Activated T-helper 1 cell treated with anti-CD3 and anti-CD28 coated beads, Interleukin-2, amount 50 U/mL, for 16 hours (primary cell): ENCODE measurements at places on chromosomes 12 and 14.

- DNase-seq, result no peak
These were observed 6.6 kb downstream of the GPR84 start for GRCh38 chr12:54357506-54358190.

DNA sequence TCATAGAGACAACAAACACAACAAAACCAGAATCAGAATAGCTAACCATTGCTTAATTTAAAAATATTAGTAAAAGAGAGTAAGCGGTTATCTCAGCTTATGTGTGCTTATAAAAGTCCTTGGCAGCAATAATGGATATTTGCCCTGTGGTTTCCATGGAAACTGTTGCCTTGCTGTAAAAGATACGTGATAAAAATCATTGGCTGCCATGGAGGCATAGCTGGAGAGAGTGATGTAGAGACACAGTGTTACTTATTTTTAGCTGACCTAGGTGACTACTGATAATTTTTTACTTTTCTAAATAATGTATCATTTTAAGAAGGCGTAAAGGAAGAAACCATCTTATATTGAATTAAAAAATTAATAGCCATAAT is 92.9 kb downstream of the ERC1 start:
- no peak for DNase-seq

DNA sequence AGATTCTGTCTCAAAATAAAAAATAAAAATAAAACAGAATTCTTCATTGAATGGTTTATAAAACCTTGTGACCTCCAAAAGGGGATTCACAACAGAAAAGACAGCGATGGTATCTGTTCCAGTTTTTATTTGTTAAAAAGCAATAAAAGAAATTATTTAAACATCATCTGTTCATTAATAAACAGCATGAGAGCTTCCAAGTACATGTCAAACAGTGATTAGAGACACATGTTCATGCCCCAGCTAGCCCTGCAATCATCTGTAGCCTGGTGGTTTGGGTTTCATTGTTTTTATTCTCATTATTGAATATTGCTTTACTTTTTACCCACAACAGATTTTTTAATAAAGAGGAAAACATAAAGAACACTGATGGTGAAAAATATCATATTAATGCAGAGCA is 173.3 kb downstream of the ANO2 start:
- DNase-seq, result no peak

GRCh38 chr14:63474111-63474510 is 69.1 kb downstream of the PPP2R5E start:
- DNase-seq, result no peak

DNA sequence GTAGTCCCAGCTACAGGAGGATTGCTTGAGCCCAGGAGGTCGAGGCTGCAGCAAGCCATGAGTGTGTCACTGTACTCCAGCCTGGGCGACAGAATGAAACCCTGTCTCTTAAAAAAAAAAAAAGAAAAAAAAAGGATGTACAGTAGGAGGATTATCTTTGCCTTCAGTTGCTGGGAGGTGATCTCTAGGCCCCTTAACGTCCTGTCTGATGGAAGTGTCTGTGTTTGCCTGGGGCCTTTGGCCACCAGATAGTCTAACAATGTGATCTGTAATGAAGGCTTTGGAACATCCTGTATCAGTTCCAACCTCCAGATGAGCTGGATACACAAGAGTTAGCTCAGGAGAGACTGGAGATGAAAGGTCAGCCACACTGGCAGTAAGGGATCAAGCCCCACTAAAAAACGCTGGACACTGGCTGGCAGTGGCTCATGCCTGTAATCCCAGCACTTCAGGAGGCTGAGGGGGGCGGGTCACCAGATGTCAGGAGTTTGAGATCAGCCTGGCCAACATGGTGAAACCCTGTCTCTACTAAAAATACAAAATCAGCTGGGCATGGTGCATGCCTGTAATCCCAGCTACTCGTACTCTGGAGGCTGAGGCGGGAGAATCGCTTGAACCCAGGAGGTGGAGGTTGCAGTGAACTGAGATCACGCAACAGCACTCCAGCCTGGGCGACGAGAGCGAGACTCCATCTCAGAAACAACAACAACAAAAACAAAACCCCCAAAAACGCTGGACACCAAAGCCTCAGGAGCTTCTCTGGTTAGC is 19.0 kb upstream of the HNF1A start:
- DNase-seq, result no peak

GRCh38 chr12:33589576-33590114 is 150.0 kb upstream of the SYT10 start:
- no peak for DNase-seq

- no peak for DNase-seq
These were observed 24.1 kb downstream of the NUP37 start for GRCh38 chr12:102095677-102096263.

GRCh38 chr14:38053666-38054065 is 154.0 kb upstream of the SSTR1 start:
- no peak for DNase-seq

- DNase-seq, result no peak
These were observed at the start of gene KRT6C for GRCh38 chr12:52473768-52474167. KRT6C (minus strand) TSS chr12:52473805; CDS start chr12:52473737, 68 bp downstream.

DNA sequence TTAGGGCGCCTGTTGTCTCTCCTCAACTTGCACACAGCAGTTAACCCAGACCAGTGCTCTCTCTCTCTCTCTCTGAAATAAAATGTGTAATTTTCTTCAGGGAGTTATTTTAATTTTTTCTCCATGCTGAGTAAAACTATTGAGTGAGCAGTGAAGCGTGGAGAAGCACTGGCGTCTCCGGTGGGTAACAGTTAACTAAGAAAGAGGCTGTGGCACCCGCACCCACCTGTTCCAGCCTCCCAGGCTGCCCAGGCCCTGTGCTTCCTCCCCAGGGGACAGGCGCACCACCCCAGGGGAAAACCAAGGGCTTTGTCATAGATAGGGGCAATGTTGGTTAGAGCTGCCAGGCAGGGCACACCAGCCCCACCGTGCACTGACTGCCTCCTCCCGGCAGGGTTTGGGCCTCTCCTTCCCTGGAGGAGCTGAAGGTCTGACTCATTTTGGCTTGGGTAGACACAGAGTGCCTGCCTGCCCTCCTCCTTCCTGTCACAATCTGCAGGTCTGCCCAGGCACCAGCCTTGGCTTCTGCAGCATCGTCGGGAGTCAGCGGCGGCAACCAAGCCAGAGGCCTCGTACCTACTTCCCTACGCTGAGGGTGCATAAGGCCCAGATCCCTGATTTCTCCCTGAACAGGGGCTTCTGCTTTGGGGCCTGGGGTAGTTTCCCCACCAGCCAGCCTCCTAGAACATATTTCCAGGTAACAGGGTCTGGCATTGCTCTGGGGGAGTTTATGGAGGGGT is 3.9 kb downstream of the HOXC5 start:
- DNase-seq, result no peak

- no peak for DNase-seq
These were observed 21.1 kb downstream of the MOAP1 start for GRCh38 chr14:93163564-93163963.

DNA sequence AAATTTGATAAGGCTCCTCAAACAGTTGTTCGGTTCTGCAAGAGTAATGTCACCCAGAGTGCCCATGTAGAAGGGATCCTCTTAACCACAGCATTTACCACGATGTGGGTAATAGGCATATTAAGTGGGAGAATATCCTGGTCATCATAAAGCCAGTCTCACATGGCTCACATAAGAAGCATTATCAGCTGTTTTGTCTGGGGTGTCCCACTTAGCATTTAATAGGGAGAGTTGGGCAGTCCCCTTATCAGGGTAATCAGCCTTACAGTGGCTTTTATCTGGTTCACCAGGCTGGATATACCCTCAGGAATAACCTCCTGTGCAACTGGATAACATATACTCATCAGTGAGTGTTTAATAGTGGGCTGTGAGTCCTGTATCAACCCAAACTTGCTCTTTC is 12.9 kb upstream of the TMEM263 start:
- no peak for DNase-seq

DNA sequence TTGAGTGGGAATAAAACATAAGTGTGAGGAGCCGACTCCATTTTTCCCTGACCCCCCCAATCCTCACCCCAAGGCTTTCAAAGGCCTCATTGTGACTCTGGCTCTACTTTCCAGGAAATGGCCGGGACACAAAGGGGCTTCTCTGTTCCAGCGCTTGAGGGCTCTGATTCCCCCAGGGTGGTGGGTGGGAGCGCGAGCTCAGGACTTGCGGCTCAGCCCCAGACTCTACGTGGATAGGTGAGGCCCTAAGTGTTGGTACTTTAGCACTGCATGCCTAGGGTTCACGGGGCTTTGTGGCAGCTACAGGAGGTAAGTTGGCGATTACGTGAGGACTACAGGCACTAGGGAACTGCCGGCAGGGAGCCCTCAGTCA is 553 bp downstream of the CNPY2 start:
- no peak for DNase-seq

GRCh38 chr12:65946821-65947220 is 122.5 kb downstream of the HMGA2 start:
- no peak for DNase-seq

GRCh38 chr14:20418501-20418909 is 5.2 kb upstream of the TEP1 start:
- DNase-seq, result no peak

- peak; percentile 25 for DNase-seq
These were observed 20.4 kb downstream of the BATF start for GRCh38 chr14:75542588-75543091.

DNA sequence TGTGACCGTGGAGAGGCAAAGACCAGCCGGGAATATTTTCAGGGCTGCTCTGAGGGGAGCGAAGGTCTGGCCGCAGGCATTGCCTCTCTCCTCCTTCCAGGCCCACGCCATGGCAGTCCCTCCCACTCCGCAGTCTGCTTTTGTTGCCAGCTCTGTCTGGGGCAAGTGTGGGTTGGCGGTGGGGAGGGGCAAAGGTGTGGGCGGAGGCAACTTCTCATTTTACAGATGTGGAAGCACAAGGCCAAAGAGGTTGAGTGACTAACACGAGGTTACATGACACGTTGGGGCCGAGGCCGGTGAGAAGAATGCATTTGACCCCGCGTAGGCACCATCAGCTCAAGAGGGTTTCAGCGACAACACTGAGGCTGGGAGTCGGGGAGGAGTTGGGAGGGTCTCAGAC is 6.1 kb upstream of the FAIM2 start:
- DNase-seq, result no peak

- no peak for DNase-seq
These were observed 287.8 kb upstream of the KITLG start for GRCh38 chr12:88868050-88868449.

GRCh38 chr12:3141339-3142321 is 64.5 kb downstream of the TSPAN9 start:
- no peak for DNase-seq

DNA sequence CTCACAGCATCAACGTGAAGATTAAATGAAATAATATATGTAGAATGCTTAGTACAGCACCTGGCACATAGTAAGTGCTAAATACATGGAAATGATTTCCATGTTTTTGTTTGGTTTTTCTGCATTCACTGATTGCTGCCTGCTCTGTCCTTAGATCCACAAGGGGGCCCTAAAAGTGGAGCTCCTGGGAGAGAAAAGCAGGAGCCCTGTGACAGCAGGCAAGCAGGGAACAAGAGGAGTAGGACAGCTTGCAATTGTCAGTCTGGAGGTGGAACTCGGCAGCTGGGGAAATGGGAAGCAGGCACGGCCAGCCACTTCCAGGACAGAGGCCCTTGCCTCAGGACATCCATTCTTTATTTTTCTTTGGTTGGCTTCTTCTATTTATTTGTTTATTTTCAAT is 292.9 kb downstream of the BMP4 start:
- DNase-seq, result no peak

GRCh38 chr12:58500399-58500798 is 419.9 kb downstream of the LRIG3 start:
- no peak for DNase-seq

- DNase-seq, result no peak
These were observed 489.1 kb downstream of the FOXG1 start for GRCh38 chr14:29255692-29256091.

GRCh38 chr12:59452746-59453145 is 143.1 kb upstream of the SLC16A7 start:
- no peak for DNase-seq

GRCh38 chr12:16003460-16003859 is 92.3 kb downstream of the DERA start:
- DNase-seq, result no peak

DNA sequence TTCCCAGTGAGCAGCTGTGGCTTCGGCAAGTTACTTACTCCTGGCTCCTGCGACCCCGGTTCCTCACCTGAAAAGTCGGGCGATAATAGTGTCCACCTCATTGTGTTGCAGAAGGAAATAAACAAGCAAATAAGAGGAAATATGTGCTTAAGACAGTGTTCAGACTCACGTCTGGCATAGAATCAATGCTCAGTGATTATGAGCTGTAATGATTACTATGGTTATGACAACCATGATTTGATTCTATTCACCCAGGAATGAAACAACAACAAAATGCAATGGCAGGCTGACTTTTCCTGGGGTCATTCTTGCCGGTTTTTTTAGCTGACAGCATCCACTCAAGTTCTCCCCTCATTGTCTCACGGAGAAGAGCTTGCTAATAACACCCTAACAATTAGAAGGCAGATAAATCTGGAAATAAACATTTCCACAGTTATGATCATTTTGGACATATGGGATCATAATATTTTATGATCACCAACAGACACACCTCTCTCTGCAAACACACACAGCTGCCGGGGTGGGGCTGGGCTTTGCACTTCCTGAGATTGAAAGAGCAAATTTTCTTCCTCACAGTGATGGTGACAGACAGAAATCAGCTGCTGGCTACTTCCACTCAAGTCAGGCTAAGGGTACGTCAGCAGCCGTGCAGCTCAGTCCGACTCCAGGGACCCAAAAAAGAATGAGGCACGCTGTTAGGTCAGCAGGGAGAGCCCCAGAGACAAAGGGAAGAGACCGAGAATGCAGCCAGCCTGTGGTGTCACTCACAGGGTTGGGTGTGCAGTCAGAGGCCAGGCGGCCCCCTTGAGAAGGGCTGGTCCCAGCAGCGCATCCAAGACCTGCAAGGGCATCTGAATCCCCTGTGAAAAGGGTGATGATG is 158.0 kb downstream of the RIMBP2 start:
- DNase-seq, result no peak

DNA sequence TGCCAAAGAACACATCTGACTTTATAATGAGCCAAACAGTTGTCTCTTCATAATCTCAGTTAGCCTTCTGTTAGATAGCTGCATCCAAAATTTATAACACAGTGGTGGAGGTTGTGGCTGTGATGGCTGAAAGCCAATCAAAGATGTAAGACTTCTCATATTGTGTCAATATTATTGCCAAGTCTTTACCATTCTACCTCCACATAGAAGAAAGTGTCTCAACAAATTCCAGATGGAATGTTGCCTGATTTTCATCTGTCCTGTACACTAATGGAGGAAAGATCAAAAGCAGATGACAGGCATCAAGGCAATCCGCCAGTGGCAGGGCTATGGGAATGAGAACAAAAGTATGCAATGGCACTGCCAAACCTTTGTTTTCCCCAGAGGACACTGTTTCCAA is 813.1 kb upstream of the NOVA1 start:
- DNase-seq, result no peak

- no peak for DNase-seq
These were observed 17.1 kb downstream of the DEGS2 start for GRCh38 chr14:100142073-100143040.

- DNase-seq, result peak; percentile 53
These were observed at the start of gene FLVCR2 for GRCh38 chr14:75578102-75578785. FLVCR2 (plus strand) TSS chr14:75578620; CDS start chr14:75578973, 353 bp downstream.

- no peak for DNase-seq
These were observed 57.4 kb downstream of the ACTN1 start for GRCh38 chr14:68921666-68922065.
